Activated CD8-positive, alpha-beta memory T cell treated with anti-CD3 and anti-CD28 coated beads for 24 hours (primary cell): ENCODE measurements at places on chromosomes 16 and 17.

GRCh38 chr16:1346422-1347285 lies 5.0 kb downstream of the TSR3 start:
- DNase-seq: no peak

GRCh38 chr16:59909262-59909661 lies 1175.1 kb upstream of the GOT2 start:
- DNase-seq: no peak

DNA sequence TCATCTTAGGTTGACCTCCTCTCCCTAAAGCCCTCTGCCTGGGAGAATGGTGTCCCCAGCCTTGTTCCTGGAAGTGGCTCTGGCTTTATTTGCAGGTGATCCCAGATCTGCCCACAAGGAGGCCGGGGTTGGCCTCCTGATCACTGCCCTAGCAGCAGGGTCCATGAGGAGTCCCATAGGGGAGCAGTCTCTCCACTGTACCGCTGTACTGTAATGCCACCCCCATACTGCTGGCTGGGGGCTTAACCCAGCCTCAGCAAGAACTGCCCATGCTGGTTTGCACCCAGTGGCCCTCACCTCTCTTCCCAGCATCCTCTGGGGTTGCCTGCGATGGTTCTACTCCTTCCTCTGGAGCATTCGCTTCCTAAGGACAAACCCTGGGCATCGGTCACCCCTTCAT lies 39.1 kb downstream of the PSME3IP1 start:
- no peak for DNase-seq

DNA sequence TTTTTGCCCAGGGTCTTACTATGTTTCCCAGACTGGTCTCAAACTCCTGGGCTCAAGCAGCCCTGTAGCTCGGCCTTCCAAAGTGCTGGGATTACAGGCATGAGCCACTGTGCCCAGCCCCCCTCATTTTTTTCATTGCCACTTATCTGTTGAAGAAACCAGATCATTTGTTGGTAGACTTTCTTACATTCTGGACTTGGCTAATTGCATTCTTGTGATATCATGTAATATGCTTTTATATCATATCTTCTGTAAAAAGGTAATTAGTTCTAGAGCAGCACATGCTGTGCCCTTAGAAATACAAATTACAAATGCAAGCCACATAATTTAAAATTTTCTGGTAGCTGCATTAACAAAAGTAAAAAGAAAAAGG lies 53.9 kb downstream of the PPM1E start:
- no peak for DNase-seq

DNA sequence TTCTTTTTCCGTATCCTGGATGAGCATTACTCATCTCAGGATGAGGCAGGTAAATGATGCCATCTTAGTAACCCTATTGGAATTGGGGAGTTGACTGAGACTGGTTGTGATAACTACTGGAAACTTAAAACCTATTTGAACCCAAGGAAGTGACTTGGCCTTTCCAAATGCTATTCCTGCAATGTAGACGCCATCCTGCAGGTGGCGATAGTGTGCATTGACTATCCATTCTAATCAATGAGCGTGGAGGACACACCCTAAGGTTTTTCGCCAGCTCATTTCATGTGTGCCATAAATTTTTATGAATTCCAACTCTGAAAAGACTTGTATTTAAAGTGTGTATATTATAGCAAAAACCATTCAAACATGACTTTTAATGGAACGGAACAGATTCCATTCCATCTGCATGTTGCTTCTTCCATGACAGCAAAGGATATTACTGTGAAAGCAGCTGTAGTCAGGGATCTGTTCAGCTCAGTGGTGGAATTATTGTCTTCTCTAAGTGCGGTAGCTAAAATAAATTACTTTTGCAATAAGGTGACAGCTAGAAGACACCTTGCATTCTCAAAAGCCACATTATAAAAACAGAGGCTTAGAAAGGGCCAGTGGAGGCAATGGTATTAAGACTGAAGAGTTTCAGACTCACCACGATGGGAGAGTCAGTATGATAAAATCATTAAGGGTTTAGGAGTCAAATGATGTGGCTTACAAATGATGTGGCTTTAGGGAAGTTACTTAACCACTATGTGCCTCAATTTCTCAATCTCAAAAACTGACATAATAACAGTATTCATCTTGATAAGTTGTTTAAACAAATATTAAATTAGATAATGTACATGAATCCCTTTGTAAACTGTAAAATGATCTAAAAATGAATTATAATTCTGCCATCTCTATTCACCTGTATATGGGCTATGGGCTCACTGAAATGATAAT lies 55.5 kb downstream of the SYT17 start:
- DNase-seq: no peak
